ENCODE measurements at places on chromosomes 13 and 19.

DNA sequence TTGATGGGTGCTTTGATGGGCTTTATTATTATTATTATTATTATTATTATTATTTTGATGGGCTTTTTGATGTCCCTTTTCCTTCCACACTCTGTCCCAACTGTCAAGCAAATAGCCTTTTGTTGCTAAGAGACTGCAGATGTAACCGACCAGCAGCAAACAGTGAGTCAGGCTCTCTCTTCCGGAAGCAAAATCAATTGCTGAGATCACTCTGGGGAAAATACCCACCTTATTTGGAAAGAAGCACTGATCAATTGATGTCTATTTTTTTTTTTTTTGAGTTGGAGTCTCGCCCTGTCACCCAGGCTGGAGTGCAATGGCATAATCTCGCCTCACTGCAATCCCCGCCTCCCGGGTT is 2.9 kb downstream of the LDLR start:
- DNase-seq: peak; percentile 35

DNA sequence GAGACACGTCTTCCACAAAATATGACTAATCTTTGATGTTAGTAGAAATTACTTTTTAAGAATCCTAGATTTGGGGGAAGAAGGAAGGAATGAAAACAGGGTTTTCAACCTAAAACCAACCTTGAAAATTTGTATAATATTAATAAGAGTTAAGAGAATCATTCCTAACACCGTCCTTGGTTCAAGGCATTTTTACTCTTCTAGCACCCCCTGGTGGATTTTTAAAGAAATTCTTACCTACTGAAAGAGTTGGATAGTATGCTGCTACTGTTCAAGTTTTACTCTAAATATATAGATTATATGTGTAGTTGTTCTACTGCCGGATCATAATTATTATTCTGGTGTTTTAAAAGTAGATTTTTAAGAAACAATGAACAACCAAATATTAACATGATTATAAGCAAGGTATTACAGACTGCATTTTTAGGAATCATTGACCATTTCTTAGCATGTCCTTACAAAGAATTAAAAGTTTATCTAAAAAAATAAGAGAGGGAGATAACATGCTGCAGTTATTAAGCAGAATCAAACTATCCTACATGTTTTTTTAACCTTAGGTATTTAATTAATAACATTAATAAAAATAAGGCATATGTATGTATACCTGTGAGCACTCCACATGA is 7.4 kb upstream of the SLITRK6 start:
- no peak for DNase-seq

DNA sequence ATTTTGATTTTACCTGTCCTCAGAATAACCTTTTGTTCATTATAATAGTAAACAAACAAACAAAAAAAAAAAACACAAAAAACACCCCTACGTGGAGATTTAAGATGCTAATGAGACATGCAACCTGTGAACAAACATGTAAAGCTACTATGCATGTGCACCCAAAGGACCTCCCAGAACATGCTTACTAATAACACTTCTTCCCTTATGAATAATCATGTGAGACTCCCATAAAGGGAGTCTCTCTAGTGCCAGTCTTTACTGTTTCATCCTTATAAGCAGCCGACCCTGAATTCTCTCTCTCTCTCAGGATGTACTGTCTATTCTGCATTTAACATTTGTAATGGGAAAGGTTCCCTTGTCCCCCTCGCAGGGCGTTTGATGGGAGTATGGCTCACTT is 1051.1 kb downstream of the PCDH17 start:
- no peak for DNase-seq

DNA sequence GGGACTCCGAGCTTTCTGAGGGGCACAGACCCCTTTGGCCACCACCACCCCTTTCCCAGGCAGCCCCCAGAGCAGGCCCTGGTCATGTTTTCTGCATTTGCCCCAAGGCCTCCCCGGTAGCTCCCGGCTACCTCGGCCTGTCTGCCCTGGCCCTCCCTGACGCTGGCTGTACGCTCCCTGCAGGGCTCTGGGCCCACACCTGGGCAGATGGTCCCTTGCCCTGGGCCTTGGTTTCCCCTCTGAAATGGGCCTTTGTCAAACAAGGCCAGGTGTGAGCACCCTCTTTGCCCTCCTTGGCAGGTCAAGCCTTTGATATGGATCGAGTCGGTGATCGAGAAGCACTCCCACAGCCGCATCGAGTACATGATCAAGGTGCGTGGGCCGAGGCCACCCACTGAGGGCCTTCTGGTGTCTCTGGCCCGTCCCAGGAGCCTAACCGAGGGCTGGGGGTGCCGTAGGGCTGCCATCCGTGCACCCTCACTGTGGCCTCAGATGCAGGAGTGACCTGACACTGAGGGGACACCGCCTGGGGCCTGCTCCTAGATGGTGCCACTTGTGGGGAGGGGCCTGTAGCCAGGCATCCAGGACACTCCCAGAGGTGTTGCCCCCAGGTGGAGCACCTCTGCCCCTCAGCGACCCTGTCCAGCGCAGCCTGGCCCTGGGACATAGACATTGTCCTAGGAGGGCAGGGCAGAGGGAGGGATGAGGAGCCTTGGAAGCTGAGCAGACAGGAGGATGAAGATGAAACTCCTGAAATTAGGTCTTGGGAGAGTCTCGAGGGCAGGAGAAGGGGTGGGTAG is 30.3 kb downstream of the AP1M1 start:
- DNase-seq: no peak

GRCh38 chr13:111950697-111951096 is 116.3 kb upstream of the SOX1 start:
- no peak for DNase-seq

Measured in stimulated activated CD4-positive, alpha-beta T cell treated with anti-CD3 and anti-CD28 coated beads, Interleukin-15, amount 100 ng/mL, for 24 hours (primary cell).